Activated naive CD8-positive, alpha-beta T cell treated with anti-CD3 and anti-CD28 coated beads for 36 hours (primary cell): ENCODE measurements at places on chromosomes 13 and 19.

DNA sequence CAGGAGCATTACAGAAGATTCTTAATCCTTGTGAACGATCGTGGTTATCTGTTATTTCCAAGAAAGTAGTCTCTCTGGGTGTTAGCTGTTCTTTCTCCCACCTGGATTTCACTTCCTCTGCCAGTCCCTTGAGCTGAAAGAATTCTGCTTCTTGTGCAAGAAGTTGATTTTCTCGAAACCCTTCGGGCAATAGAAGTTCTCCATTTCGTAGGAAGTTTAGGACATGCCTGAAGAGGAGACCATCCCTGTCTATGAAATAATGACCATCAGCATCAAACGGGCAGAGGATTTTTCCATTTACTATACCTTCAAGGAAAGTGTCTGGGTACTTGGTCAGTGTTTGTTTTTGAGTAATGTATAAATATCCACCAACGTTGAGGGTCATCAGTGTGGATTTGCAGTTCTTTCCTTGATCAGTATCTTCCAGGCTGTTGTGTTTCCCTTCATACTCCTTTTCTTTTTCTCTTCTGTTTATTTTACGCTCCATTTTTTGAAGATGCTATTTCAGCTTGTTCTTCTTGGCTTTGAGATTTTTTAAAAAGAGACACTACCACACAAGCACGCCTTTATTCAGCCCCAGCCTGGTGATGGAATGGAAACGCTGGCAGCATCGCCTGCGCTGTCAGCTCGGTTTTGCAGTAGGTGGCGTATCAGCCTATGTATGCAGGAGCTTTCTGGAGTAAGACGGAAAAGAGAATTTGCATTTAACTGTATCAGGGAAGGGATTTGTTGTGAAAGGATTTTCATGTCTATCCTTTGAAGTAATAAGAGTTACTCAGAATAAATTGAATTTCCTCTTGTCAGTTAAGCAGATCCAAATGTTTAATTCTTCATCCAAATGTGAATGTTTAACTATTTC is 6.5 kb downstream of the KCTD4 start:
- H3K36me3 ChIP-seq: peaks cover 10% of the 10 kb centered on the region
- no peak overlapping the region for H3K27ac ChIP-seq
- H3K27me3 ChIP-seq: no peaks in the 10 kb centered on the region
- H3K4me1 ChIP-seq: peaks cover 11% of the 10 kb centered on the region
- no peak overlapping the region for H3K4me3 ChIP-seq

GRCh38 chr19:45235485-45235884 is 9.7 kb downstream of the EXOC3L2 start:
- no peak for DNase-seq
- peaks cover 48% of the 10 kb centered on the region for H3K27me3 ChIP-seq
- no peak overlapping the region for H3K27ac ChIP-seq
- H3K4me3 ChIP-seq: no peak overlapping the region
- no peaks in the 10 kb centered on the region for H3K4me1 ChIP-seq

DNA sequence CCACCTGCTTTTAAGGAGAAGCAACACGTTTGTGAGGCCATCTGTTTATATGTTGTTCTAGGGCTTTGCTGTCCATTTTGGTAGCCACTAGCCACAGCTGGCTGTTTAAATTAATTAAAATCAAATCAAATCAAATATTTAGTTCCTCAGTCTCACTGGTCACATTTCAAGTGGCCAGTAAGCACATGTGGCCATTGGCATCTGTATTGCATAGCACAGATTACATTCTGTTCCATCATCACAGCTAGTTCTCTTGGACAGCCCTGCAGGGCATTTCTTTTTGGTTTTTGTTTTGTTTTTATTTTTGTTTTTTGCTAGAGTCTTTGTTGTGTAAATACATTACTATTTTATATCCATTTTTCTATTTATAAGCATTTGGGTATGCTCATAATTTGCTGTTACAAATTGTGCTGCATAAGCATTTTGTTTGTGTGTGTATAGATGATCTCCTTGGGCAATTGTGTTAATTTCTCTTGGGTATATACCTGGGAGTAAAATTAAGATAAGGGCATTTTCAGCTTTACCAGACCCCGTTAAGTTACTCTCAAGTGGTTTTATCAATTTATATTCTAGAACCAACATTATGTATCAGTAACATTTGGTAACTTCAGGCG is 31.3 kb downstream of the SAE1 start:
- peaks cover 60% of the 10 kb centered on the region for H3K4me1 ChIP-seq
- H3K36me3 ChIP-seq: peaks cover 34% of the 10 kb centered on the region
- DNase-seq: no peak
- H3K27me3 ChIP-seq: no peaks in the 10 kb centered on the region
- no peak overlapping the region for H3K27ac ChIP-seq

DNA sequence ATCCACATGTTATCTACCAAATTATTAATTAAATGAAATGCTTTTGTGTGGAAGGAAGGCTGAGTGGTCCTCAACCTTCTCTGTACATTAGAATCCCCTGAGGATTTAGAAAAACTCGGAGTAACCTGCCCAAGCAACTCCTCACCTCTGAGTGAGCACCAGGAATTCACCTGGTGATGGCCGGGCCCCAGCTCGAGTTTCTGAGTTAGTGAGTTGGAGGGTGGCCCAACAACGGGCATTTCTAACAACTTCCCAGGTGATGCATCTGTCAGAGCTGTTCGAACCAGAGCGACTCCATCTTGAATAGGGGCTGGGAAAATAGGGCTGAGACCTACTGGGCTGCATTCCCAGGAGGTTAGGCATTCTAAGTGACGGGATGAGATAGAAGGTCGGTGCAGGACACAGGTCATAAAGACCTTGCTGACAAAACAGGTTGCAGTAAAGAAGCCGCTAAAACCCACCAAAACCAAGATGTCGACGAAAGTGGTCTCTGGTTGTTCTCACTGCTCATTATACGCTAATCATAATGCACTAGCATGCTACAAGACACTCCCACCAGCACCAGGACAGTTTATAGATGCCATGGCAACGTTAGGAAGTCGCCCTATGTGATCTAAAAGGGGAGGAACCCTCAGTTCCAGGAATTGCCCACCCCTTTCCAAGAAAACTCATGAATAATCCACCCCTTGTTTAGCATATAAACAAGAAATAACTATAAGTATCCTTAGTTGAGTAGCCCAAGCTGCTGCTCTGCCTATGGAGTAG is 44.2 kb upstream of the SHISA2 start:
- no peak overlapping the region for H3K27ac ChIP-seq
- H3K4me3 ChIP-seq: no peak overlapping the region
- peaks cover 38% of the 10 kb centered on the region for H3K27me3 ChIP-seq
- DNase-seq: no peak

DNA sequence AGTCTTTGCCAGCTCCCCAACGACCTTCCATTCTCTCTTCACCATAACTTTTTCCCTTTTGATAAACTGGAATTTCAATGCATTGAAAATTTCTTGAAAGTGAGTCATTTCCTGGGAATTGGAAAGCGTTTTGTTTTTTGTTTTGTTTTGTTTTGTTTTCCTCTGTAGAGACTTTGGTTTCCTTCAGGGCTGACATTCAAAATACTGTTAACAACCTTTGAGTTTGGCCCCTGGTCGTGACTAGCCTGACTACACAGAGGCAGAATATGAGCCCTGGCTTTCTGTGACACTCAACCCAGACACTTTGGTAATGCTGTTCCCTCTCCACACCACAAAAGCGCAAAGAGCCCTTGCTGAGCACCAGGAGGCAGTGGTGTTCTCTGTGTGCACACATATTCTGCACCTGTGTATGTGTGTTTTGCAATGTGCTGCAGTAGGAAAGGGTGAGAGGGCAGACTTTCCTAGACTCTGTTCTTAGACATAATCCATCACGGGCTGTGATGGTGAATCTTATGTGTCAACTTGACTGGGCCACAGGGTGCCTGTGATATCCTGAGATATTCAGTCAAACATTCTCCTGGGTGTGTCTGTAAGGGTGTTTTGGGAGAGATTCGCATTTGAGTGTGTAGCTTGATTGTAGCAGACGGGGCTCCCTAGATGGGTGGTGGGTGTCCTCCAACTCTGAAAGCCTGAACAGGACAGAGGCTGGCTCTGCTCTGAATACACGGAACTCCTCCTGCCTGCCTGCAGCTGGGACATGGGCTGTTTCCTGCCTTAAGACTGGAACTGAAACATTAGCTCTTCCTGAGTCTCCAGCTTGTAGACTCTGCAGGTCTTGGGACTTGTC is 29.5 kb upstream of the ANKRD10 start:
- H3K27ac ChIP-seq: no peak overlapping the region
- no peak overlapping the region for H3K4me3 ChIP-seq
- peaks cover 6% of the 10 kb centered on the region for H3K36me3 ChIP-seq

DNA sequence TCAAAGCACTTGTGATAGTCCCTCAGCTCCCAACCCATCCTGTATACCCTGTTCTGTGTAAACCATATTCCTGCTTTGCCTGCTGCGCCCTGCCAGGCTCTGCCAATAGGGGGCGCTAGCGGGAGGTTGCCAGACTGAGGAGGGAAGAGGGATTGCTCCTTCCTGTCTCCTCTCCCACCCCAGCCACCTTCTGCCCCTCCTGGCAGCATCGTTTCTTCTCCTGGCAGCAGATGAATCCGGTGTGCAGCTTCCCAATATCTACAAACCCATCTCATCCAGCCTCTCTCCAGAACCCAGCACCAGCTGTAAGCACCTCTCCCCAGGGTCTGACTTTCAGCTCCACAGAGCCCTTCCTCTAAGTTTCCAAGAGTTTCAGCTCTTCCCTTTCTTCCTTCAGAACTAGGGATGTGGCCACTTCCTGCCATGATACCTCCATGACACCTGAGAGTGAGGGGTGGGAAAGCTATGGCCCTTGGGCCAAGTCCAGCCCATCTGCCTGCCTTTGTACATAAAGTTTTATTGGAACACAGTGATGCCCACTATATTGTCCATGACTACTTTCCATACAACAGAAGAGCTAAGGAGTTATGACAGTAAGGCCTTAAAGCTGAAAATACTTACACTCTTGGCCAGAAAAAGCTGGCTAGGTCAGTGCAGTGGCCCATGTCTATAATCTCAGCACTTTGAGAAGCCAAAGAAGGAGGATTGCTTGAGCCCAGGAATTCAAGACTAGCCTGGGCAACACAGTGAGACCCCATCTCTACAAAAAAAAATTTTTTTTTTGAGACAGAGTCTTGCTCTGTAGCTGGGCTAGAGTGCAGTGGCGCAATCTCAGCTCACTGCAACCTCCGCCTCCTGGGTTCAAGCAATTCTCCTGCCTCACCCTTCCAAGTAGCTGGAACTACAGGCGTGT is 34.5 kb upstream of the ATP1A3 start:
- no peak overlapping the region for H3K27ac ChIP-seq
- no peaks in the 10 kb centered on the region for H3K36me3 ChIP-seq
- peaks cover 13% of the 10 kb centered on the region for H3K27me3 ChIP-seq
- DNase-seq: peak; percentile 34
- H3K4me1 ChIP-seq: no peaks in the 10 kb centered on the region
- H3K4me3 ChIP-seq: no peak overlapping the region

DNA sequence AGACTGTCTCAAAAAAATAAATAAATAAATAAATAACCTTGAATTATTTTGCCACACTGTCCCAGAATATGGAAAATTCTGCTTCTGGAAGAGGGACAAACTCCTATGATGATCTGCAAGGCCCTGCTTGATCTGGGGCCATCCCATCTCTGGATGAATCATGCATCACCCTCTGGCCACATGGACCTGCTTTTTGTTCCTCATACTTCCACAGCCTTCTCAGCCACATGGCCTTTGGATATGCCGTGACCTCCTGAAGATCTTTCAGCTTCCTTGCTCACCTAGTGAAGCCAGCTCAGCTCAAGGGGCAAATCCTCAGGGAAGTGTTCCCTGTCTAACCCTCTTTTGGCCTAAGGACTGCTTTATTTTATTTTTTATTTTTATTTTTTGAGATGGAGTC is 10.3 kb downstream of the IER2 start:
- H3K4me3 ChIP-seq: no peak overlapping the region
- DNase-seq: no peak
- peaks cover 65% of the 10 kb centered on the region for H3K4me1 ChIP-seq
